ENCODE measurements at places on chromosomes 12 and 14.

DNA sequence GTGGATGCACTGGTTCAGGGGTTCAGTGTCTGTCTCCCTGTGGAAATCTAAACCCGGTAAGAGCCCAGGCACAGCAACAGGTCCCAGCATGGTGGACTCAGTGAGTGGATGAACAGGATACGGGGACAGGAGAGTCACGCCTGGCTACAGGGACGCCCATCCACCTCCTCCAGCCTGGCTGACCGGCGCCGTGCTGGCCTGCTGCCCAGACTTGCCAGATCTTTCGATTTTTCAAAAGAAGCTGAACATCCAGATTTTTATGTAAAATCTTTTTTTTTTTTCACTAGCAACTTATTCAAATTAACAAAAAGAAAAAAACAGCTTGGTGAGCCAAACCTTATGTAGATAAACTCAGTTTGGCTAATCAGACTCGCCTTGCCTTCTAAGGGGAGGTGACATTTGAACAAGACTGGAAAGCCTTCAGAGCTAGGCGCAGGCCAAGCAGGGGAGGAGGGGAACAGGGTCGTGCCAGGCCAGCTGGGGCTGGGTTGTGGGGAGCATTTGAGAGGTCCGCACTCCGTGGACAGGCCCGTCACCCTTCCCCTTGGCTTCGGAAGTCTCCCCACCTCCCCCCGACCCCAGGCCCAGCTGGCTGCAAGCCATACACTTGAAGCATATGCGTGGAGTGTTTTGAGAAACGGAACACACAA lies 87.8 kb upstream of the NCOR2 start:
- DNase-seq = no peak

DNA sequence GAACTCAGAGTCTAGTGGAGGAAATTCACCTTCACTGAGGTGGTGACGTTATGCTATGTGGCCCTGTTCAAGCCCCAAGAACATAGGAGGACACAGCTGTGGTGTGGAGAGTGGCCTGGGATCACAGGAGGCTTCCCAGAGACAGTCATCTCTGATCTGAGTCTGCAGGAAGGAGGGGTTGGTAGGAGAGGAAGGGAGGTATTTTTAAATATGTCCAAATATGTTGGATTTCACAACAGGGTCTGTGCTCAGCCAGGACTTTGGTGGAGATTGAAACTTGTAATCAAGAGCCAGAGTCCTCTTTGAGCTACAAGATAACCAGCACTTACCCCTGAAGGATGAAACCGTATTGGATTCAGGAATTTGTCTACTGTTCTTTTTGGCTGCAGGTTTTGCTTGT lies 26.4 kb upstream of the MED13L start:
- DNase-seq = no peak

- no peak for DNase-seq
Measured at GRCh38 chr12:68231691-68232090, 6.1 kb upstream of the IL26 start.

GRCh38 chr12:95396849-95397468 lies 77.0 kb upstream of the METAP2 start:
- DNase-seq = no peak

DNA sequence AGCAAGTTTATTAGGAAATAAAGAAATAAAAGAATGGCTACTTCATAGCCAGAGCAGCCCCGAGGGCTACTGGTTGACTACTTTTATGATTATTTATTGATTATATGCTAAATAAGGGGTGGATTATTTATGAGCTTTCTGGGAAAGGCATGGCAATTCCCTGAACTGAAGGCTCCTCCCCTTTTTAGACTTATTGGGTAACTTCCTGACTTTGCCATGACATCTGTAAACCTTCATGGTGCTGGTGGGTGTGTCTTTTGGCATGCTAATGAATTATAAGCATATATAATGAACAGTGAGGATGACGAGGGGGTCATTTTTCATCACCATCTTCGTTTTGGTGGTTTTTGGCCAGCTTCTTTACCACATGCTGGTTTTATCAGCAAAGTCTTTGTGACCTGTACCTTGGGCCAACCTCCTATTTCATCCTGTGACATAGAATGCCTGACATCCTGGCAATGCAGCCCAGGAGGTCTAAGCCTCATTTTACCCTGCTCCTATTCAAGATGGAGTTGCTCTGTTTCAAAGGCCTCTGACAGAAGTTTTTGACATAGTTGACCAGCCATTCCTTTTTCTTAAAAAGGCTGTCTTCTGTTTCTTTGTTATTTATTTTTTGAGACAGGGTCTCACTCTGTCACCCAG lies 11.1 kb upstream of the PTGES3 start:
- no peak for DNase-seq

- DNase-seq = no peak
Measured at GRCh38 chr12:4447151-4447550, 1.5 kb upstream of the FGF6 start.

GRCh38 chr12:117114784-117115183 lies 15.6 kb upstream of the TESC start:
- no peak for DNase-seq

- DNase-seq = no peak
Measured at GRCh38 chr12:79119796-79120195, 255.2 kb downstream of the SYT1 start.

DNA sequence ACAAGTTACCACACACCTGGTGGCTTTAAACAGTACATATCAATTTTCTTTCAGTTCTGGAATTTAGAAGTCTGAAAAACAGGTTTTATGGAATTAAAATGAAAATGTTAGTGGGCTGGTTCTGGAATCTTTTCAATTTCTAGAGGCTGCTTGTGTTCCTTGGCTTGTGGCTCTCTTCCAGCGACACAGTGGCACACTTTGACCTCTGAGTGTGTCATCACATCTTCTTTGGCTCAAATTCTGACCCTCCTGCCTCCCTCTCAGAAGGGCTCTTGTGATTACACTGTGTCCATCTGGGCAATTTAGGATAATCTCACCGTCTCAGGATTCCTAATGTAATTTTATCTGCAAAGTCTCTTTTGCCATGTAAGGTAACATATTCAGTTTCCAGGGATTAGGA lies 170.0 kb downstream of the PLCZ1 start:
- no peak for DNase-seq

- no peak for DNase-seq
Measured at GRCh38 chr12:68613209-68613904, 2.7 kb downstream of the RAP1B start.

GRCh38 chr12:80162177-80162576 lies 62.8 kb downstream of the OTOGL start:
- DNase-seq = no peak

- no peak for DNase-seq
Measured at GRCh38 chr12:10215436-10215835, 2.8 kb downstream of the GABARAPL1 start.

DNA sequence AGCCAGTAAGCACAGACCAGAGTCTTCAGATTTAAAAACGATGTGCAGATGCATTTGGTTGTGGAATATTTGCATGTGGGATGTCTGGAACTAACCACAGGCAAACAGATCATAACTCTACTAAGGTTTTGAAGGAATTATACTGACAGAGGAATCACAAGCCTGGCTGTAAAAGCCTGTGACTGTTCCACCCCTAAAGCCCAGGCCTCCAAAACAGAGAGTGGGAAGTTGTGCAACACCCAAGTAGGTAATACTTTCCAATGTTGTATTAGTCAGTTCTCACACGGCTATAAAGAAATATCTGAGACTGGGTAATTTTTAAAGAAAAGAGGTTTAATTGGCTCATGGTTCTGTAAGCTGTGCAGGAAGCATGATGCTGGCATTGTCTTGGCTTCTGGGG lies 68.1 kb upstream of the DCD start:
- DNase-seq = no peak

GRCh38 chr12:56288705-56289387 lies 11.3 kb downstream of the CS start:
- no peak for DNase-seq

- DNase-seq = no peak
Measured at GRCh38 chr12:4174417-4174816, 99.1 kb upstream of the CCND2 start.

DNA sequence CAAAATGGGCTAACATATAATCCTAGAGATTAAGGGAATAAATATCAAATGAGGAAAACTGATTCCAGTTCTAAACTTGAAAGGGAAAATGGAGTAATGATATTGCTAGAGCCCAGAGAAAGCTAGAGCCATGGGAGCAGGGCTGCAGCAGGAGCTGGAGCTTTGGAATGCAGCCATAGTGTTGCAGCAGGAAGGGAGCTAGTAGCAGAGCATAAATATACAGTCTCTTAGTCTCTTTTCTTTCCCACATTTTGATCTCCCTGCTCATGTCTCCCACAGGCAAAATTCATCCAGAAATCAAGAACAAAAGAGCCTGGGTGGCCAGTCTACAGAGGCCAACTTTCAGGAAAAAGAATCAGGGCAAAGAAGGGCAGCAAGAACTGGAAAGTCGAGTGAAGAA lies 253.7 kb downstream of the ATXN7L3B start:
- no peak for DNase-seq

DNA sequence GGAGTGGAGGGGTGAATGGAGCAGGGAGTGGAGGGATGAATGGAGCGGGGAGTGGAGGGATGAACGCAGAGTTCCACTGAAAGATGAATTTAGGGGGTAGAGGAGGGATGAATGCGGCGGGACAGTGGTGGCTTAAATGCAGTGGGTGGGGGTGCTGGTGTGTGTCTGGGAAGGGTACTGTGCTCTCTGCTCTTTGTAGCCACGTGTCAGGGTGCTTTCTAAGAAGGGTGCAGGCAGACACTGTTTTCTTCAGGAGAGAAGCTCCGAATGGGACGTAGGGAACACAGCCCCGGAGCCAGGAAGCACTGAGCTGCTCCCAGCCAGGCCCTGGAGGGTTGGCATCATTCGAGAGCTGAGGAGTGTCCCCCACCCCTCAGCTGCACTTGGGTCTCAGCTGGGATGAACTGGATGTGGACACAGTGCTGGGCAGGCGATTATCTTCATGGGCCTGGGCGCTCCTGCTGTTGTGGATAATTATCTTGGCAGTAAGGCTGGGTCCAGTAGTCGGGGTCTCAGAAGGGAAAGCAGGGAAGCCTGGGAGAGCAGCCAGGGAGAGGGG lies 9.5 kb upstream of the CEP170B start:
- no peak for DNase-seq

GRCh38 chr12:6554168-6555017 lies 1.4 kb downstream of the IFFO1 start:
- peak; percentile 73 for DNase-seq

DNA sequence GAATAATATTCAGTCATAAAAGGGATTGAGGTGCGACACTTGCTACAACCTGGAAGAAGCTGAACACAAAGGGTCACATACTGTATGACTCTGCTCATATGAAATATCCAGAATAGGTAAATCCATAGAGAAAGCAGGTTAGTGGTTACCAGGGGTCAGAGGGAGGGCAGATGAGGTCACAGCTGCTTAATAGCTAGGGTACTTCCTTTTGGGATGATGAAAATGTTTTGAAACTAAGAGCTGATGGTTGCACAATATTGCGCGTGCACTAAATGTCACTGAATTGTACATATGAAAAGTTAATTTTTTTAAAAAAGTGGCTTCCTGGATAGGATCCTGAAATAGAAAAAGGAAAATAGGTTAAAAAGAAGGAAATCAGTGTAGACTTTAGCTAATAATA lies 23.8 kb downstream of the NEUROD4 start:
- DNase-seq = no peak

- no peak for DNase-seq
Measured at GRCh38 chr12:88580051-88580871, at the start of gene KITLG. Gene KITLG (minus strand): TSS chr12:88580471. CDS start chr12:88580278, 193 bp downstream.

DNA sequence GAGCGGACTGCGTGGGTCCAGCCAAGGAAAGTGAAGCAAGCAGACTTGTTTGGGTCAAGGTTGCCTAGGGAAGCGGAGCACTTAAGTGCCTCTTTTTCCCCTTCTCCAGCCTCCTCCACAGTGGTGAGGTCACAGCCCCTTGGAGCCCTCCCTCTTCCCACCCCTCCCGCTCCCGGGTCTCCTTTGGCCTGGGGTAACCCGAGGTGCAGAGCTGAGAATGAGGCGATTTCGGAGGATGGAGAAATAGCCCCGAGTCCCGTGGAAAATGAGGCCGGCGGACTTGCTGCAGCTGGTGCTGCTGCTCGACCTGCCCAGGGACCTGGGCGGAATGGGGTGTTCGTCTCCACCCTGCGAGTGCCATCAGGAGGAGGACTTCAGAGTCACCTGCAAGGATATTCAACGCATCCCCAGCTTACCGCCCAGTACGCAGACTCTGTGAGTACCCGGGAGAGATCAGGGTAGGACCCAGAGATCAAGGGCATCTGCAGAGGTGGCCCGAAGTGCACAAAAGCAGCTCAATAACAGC lies at the start of gene TSHR:
Gene TSHR (plus strand): TSS at position 206 of the 526 bp plus-strand sequence. CDS start 60 bp downstream, at position 266.
- DNase-seq = peak; percentile 32

- no peak for DNase-seq
Measured at GRCh38 chr12:8493084-8493483, 20.2 kb upstream of the CLEC4D start.

- no peak for DNase-seq
Measured at GRCh38 chr12:58731096-58731495, 189.2 kb downstream of the LRIG3 start.

DNA sequence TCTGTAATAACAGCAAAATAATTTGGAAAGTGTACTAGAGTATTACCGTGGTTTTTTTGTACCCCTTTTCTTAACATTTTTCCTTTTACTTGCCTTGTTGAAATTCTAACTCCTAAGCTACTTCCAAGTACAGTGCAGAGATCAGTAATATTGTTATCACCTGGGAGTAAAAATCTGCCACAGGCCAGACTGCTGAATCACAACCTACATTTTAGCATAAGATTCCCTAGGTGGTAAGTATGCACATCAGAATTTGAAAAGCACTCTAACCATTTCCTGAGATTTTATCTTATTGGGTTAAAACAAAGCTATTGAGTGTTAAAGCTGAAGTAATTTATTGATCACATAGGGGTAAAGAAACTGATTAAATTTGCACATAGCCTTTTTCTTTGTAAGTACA lies 55.2 kb upstream of the KCNH3 start:
- no peak for DNase-seq

DNA sequence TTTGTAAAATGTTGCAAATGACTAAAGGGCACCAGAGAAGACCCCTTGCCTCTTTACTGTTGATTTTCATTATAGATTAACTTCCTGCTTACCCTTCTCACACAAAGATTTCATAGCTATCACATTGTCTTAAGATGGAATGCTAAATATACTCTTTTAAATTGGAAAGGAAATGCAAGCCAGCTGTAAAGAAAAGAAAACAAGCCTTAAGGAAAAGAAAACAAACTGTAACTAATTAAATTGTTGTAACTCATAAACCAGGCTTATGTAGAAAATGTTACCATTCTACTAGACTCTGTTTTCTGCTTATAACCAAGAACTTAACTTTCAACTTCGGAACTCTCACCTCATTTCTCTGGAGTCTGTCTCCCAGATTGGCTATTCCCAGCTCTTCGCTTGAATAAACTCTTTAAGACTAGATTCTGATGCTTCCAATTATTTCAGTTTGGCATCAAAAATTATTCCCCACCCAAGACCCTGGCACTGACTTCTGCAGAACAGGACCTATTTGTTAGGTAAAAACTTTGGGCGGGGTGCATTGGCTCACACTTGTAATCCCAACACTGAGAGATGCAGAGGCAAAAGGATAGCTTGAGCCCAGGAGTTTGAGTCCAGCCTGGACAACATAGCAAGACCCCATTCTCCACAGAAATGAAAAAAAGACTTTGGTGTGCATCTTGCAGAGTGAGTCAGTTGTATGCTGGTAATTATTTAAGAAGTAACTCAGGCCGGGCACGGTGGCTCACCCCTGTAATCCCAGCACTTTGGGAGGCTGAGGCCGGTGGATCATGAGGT lies 36.6 kb upstream of the CIT start:
- no peak for DNase-seq
